DMS79 (cell line): ENCODE measurements at places on chromosomes 5 and 9.

DNA sequence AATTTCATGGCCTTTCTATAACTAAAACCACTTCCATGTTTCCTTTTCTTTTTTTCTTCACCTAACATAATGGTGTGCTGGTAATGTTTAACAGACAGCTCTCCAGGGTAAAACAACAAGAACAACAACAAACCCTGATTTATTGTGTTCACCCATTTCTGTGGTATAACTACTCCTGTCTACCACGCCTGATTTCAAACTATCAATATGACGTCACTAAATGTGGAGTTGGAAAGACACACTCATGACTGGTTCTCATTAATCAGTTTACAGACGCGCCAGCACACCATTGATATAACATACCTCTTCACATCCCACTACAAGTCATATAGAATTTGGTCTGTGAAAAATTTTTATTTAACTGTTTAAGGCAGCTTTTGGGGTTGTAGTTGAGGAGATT lies 142.9 kb downstream of the ARRDC3 start:
- DNase-seq: no peak

DNA sequence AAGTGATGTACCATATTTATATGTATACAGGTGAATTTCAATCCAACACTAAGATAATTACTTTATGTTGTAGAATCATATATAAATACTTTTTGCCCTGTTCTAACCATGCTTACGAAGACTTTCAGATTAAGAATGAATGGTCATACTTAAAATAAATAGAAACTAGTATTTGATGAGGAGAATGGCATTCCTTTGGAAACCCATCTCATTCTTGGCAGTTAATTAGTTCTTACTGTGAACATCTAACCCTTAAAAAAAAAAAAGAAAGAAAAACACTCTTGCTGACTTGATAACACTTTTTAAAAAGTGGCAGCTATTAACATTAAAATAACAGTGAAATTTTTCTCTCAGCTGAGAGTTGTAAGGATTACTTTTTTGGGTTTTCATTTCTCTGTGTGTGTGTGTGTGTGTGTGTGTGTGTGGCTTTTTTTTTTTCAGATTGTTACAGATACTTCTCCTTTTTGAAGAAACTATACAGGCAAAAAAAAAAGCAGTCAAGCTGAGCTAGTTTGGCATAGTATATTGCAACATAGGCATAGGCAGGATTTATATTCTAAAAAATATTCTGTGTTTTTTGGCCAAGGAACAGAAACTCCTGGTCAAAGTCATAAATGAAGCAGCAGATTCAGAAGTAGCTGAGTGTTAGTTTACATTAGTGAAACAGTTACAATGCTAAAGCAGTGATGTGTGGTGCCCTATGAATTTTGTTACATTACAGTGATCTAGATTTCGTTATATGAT lies 163.5 kb downstream of the CD180 start:
- no peak for DNase-seq

DNA sequence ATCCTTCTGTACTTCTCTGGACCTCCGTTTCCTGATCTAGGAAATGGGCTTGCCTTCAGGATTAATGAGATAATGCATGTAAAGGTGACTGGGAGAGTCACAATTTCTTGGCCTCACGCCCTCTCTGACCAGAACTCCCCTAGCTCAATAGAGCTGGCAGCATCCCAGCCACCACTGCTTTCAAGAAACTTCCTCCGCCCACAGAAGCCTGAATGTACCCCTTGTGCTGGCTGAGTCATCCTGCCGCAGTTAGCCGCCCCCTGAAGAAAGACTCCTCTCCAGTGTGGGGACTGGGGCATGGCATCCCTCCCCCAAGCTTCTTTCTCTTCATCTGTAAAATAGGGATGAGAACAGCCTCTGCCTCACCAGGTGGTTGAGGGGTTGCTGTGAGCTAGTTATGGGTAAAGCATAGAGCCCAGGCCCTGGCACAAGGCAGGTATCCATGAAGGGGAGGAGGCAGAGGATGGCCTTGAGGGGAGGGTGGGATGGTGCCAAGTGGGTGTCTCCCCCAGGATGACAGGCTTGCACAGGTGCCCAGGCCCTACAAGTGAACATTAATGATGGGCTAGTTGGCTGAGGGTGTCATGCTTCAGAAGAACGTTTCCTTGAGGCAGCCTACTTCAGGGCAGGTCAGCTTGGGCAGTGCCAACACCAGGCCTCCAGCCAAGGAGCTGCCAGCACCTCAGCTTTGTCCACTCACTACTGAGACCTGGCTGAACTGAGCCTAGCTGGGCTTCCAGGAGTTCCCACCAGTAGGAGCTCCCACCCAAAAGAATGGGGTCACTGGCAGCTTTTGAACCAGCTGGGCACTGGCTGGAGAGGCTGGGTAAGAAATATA lies 3.4 kb downstream of the PDLIM4 start:
- DNase-seq: no peak

- DNase-seq: no peak
Measured at GRCh38 chr5:135092476-135092875, 58.4 kb upstream of the PITX1 start.

DNA sequence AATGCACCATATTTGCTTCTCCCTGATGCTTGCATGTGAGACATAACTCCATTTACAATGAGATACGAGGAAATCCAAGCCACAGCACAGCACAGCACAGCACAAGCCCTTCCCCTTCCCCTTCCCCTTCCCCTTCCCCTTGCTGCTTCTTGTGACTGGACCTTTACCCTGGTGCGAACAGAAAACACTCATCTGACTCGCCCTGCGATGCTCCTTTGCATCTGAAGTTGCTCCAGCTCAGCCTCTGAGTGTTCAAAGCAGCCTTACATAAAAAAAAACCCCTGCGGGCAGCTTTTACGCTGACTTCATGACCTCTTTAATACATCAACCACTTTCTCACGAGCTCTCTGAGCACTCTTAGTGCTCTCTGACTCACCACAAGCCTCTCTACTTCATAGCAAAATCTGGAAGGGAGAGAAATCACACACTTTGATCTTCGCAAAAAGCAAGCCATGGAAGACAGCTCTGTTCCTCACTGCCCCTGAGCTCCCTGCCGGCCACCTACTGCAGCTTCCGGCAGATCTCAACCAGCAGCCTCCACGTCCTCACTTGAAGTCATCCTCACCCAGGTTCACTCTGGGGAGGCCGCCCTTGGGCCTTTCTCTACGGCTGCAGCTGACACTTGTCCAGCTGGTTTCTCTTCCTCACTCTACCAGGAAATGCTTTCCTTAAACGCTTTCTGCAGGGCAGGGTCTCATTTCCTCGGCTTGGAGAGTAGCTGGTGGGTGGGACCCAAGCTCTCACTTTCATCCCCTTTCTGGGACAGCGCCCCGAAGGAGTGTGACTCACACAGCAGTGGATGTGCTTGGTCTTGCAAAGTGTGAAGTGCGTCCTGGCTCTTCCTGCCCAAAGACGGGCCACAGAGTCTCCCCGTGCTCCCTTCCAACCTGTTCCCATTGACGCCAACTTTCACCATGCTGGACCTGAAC lies 5.3 kb downstream of the SLC34A1 start:
- peak; percentile 77 for DNase-seq

DNA sequence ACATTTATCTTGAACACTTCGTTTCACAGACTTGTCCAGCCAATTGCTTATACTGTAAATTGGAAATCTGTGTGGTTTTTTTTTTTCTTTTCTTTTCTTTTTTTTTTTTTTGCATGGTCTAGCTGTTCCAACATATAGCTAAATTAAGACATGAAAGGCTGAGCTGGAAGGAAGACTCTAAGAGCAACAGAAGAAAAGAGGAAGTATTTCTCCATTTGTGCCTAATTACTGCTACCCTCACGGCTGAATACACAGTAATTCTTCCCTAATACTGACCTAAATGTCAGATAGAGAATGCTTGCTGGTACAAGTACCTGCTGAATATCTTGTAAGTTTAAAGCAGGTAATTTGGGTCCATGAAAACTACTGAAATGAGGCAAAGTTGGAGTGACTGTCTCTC lies 11.0 kb upstream of the HAPLN1 start:
- DNase-seq: no peak

DNA sequence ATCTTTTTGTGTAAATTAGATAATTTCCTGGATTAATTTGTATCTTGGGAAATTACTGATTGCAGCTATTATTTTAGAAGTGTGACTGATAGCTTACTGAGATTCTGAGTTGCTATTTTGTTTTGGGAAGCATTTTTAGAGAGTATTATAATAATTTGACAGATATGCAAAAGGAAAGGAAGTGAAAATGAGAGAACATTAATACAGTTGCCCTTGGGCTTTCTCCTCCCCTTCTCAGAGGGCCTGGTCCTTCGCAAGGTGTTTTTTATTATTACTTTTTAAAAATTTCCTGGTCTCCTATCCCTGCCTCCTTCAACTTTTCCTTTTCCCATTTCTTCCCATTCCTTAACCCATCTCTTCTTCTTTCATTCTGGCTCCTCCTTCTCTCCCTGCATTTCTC lies 32.6 kb downstream of the UBAP1 start:
- DNase-seq: no peak

GRCh38 chr9:135840107-135840506 lies 67.2 kb downstream of the CAMSAP1 start:
- no peak for DNase-seq
